ENCODE measurements at places on chromosomes 1 and 21.

DNA sequence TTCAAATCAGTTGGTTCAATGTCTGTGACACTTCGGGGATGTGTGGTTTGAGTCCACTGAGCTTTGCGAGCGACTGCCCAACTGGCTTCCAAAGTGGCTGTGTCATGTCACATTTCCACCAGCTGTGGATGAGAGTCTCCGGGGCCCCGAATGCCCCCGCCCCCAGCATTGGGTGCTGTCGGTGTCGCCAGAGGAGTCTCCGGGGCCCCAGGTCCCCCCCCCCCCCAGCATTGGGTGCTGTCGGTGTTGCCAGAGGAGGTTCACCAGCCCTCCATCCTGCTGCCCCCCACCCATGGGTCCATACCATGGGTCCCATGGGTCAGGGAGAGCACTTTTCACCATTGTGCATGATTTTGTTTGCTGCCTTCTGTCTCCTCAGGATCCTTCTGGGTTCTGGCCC, 9.0 kb upstream of the SMYD3 start:
- ATAC-seq: no peak

- ATAC-seq: peak; percentile 76
Measured at GRCh38 chr1:30782361-30783255, 25.0 kb upstream of the LAPTM5 start.

GRCh38 chr1:151171190-151171589, 4.6 kb downstream of the TMOD4 start:
- ATAC-seq: no peak

GRCh38 chr1:32525053-32525452, 14.2 kb upstream of the ZBTB8A start:
- no peak for ATAC-seq

GRCh38 chr1:68438310-68438709, 11.4 kb downstream of the RPE65 start:
- ATAC-seq: no peak

DNA sequence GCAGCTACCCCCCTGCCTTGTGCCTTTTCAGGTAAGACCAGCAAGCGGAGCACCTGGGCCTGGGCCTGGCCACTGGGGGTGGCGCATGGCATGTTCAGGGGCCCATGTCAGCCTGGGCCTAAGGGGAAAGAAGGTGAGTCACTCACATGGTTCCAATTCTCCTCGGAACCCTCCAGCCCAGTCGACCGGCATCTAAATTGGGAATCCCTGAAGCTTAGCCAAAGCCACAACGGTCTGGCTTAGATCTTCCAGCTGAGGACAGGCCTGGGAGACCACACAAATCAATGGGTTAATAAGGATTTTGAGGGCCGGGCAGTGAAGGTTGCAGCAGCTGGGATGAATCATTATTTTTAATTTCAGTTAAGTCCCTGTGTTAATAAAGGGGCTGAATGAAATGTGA, 145.1 kb upstream of the SMYD2 start:
- ATAC-seq: no peak

DNA sequence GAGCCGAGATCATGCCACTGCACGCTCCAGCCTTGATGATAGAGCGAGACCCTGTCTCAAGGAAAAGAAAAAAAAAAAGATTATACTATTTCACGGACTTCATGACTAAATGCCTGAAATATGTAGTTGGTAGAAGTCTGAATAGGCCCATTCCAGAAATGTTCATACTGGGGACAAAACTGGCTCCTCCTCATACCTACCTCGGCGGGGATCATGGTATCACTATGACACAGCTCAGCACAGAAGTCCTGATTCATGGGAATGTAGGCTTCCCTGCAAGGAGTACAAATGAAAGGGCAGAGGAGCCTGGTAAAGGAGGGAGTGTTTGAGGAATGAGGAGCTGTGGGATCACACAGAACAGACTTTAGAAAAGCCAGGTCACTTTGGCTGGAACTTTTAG, 5.0 kb downstream of the SPATA46 start:
- ATAC-seq: no peak

DNA sequence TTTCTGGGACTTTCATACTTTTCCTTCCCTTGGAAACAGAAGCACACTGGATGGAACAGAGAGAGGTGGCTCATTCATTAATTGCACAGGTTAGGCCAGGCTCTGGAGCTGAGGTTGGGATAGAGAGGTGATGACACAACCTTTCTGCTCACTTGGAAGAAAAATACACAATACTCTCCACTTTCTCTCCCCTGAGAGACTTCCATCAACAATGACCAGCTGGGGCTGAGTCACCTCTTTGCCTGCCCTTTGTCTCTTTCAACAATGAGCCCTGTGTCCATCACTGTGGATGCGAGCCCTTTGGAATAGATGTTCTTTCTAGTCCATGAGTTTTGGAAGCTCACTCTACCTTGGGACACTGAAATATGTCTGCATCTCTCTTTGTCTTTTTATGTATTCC, 43.1 kb downstream of the ATP2B4 start:
- no peak for ATAC-seq

DNA sequence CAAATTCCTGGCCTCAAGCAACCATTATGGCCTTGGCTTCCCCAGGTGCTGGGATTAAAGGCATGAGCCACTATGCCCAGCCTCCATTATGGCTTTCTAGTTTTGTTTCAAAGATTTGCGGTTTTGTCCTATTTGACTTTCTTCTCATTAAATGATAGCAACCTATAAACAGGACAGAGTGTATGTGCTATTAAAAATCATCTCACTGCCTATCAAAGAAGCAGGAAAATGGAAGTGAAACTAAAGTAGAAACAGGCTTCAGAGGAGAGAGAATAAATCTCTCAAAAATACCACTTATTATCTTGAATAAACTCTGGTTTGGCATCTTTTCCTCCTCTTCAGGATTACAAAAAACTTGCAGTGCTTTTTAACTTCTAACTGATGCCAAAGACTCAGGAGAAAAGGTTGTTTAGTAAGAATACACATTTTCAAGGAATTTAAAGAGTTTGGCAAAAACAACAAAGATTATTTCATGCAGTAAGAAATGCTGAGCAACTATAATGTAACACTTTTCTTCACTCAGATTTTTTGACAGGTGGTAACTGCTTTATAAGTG, 28.7 kb downstream of the ACBD3 start:
- ATAC-seq: no peak

DNA sequence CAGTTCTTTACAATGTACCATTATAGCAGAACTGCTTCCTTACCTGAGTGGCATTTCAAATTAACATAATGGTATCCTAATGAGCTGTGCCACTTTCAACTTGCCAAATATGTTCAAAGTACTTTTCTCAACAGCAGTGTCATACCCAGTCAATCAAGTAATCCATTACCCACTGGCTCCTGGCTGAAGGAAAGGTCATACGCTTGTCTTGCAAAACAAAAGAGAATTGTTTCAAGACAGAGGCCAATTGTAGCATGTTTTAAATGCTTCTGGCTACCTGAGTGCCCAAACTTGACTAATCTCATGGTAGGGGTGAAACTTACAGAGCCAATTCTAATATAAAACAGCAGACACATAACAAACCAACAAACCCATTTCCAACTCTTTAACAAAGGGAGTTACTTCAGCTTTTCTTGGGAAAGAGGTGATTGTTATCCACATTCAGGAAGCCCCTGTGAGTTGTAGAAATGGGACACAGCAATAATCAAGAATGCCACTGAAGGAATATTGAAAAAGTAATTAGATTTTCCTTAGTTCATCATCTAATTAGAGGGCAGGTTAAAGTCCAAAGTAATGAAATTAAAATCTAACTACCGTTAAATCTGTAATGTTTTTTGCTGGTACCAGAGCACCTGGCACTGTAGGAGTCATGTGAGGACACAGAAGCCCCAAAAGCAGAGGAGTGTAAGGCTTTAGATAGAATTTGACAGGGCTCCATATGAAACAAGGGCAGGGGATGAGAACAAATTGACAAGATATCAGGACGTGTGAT, 241.9 kb downstream of the RWDD3 start:
- ATAC-seq: no peak

- ATAC-seq: no peak
Measured at GRCh38 chr1:78360584-78360983, 130.2 kb upstream of the PTGFR start.

DNA sequence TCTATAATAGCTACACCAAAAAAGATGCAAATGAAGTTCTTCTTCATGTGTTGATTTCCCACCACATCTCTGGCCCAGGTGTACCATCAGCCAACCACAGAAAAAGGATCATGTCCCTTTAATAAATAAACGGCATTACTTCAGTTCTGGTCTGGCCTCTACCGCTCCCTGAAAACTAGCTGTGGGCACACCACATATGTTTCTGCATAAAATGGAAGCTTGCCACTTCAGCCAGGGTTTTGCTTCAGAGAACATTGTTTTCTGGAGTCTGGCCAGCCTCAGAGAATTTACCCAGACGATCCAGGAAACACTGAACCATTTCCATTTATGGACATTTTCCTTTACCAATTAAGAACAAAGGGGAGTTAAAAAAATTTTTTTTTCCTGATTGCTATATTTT, 5.8 kb upstream of the LAMC2 start:
- ATAC-seq: no peak

DNA sequence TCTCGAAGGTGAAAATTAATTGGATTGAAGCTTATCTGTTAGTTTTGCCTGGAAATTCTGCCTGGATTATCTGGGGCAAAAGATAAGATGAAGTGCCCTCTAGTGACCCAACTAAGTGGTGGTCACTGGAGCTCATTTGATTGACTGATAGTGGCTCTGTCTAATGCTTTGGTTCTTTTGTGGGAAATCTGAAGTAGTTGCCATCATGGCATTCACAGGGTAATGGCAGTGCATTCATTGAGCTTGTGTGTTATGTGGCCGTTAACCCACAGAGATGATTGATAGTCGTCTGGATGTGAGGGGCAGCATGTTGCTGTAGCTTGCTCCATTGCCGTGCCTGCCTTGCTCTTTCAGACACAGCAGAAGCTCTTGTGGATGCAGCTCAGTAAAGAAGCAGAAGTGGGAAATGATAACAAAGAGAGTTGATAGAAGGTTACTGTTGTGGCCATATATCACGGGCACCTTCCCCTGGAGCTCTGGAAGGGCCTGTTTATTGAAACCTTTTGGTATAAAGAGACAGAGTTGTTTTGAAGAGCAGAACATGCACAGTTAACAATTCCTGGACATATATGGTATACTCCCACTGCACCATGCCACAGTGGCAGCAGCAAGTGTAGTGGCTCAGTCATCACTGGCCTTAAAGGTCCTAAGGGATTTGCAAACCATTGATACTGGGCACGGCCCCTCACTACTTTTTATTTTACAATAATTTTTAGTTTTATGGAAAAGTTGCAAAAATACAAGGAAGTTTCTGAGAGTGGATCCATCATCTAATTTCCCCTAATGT, 42.0 kb downstream of the CXADR start:
- ATAC-seq: no peak

- no peak for ATAC-seq
Measured at GRCh38 chr1:53271446-53272090, 33.2 kb upstream of the MAGOH start.

DNA sequence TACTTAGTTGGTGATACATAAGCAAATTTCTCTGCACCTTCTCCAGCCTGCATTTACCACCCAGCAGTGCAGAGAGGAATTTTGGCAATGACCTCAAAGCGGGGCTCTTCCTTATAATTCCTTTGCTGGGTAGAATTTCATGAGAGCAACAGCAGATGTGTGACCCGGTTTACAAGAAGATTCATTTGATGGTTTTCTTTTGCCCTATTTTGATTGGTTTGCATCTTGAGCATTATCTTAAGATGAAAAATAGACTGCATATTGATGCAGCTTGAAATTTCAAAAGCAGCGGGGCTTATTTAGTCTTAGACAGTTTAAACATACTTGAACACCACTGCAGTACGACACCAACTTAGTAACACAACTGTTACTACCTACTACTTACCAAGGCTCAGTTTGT, 378.9 kb downstream of the TTLL7 start:
- ATAC-seq: no peak

- ATAC-seq: no peak
Measured at GRCh38 chr1:163427279-163427678, 105.5 kb downstream of the NUF2 start.

- no peak for ATAC-seq
Measured at GRCh38 chr1:114609026-114609425, 27.6 kb upstream of the BCAS2 start.

DNA sequence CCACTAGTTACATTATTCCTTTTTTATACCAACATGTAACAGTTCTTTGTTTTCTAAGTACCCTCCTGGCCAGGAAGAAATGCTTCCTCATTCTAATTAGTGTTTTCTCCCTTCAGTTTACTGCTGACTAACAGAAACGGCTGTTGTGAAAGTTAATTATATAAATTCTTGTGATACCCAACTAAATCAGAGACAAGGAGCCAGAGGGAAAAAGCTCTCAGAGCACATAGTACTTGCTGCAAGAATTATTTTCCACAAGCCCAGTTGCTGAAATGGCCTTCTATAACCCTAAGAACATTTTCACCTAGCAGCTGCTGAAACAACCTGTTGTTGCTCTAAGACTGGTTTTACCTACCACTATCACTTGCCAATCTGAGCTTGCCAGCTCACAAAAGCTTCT, 82.4 kb downstream of the FAF1 start:
- no peak for ATAC-seq

- ATAC-seq: no peak
Measured at GRCh38 chr1:225668222-225668621, 15.3 kb upstream of the ENAH start.

- ATAC-seq: no peak
Measured at GRCh38 chr1:167450843-167451242, 67.5 kb downstream of the CD247 start.

- ATAC-seq: no peak
Measured at GRCh38 chr1:23251812-23252211, 34.5 kb upstream of the HTR1D start.

DNA sequence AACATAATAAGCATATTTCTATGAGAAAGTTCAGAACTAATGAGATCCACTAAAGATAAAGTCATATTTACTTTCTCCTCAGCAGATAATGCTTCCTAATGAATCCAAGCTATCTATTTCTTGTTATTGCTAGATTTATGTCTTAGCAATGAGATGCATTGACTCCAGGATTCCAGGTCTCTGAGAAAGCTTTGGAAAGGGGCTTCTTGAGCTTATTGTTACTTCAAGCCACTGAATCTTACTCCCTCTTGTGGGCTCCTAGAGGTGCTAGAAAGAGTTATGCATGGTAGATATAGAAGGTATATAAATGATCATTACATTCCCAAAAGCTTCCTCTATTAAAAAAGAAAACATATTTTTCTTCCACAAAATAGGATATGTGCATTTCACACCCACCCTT, 246.4 kb upstream of the ADAMTS5 start:
- ATAC-seq: no peak
